ENCODE measurements at places on chromosomes 13 and 19.

- no peak for DNase-seq
These were observed 114.0 kb upstream of the C1QTNF9B start for GRCh38 chr13:24011266-24011665.

DNA sequence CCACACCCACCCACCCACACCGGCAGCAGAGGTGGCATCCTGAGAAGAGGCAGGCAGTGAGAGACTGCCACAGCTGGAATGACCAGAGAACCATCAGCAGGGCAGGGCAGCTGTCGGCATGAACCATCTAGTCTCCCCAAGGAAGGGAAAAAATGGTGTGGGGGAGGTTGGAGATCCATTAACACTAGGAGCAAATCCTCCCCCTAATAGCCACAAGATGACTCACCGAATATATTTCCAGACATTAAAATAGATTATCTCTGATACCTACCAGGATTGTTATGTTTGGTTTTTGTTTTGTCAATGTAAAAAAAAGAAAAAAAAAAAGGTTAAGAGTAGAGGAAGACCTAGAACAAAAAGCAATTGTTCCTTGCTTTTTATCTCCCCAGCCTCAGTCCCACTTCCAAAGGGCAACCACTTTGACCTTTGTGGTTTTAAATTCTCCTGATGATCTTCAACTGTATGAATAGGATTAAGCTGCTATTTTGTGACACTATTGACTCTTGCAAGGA lies 34.2 kb downstream of the THSD1 start:
- no peak for DNase-seq

DNA sequence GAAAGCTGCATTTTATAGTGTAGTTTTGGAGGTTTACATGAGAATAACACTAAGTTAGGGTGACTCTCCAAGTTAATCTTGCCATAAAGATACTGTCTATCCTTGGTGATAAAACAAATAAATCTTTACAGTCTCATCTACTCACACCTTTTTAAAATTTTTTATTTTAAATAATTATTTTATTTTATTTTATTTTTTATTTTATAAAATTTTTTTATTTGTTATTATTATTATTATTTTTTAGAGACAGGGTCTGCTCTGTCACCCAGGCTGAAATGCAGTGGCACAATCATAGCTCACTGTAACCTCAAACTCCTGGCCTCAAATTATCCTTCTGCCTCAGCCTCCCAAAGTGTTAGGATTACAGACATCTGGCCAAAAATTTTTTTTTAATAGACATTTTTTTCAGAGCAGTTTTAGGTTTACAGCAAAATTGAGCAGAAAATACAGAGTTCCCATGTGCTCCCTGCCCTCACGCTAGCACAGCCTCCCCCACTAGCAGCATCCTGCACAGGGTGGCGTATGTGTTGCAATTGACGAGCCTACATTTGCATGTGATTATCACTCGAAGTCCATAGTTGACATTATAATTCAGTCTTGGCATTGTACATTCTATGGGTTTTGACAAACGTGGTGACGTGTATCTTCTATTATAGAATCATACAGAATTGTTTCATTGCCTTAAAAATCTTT lies 41.0 kb downstream of the RASL11A start:
- no peak for DNase-seq

- DNase-seq: no peak
These were observed 20.3 kb downstream of the ACTN4 start for GRCh38 chr19:38667661-38668171.

DNA sequence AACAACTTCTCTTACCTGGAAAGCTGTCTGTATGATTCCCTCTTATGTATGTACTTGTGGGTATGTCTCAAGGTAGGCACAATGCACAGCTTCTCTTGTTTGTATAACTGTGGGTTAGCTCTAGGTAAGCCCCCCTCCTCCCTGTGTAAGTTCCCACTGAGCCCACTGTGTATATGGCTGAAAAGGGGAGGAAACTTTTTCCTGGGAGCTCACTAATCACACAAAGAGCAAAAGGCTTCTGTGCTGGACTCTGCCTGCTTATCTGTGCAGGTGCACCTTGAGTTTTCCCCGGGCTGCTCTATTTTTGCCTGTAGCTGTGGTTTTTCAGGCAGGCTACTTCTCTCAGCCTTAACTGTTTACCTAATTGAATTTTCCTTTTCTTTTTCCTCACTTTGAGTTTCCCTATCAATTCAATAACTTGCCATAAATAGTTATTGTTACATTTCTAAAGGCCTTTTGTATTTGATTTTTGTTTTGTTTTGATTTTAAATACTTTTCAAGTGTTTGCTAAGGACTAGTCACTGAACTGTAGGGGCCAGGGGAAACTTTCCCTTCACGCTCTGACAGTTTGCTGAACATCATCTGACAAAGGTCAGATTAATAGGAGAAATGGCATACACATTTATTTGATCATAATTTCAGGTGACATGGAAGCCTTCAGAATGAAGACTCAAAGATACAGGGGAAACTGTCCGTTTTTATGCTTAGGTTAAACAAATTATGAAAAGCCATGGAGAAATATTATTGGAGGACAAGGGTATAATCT lies 423.5 kb upstream of the ATXN8OS start:
- DNase-seq: no peak

DNA sequence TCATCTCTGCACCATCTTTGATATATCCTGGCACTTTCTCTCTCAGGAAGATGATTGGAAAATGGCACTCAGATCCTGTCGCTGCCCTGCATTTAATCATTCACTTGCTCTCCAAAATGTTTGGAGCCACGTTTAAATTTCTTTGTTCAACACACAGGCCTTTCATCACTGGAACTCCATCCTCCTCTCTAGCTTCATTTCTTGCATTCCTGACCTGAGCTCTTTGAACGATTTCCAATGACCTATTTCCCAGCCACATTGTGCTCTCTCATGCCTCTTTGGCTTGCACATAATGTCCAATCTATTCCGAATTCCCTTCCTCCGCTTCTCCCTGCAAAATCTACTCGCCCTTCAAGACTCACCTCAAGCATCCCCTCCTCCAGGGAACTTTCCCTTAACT lies 287.4 kb upstream of the NBEA start:
- no peak for DNase-seq

DNA sequence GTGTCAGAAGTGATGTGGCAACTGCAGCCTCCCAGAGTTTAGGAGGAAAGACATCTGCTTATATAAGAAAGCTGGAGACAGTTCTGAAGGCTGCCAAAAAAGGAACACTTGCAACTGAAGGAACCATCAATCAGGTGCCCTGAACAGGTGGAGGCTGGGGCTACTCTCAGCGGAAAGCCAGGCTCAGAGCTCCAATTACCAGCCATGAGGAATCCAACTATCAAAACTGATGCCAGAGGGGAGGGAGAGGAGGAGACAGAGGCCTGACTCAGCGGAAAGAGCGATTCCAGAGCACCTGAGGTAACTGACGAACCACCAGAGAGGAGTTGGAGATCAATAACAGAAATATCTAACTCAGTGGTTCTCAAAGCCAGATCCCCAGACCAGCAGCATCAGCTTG lies 24.3 kb downstream of the LEUTX start:
- DNase-seq: no peak

DNA sequence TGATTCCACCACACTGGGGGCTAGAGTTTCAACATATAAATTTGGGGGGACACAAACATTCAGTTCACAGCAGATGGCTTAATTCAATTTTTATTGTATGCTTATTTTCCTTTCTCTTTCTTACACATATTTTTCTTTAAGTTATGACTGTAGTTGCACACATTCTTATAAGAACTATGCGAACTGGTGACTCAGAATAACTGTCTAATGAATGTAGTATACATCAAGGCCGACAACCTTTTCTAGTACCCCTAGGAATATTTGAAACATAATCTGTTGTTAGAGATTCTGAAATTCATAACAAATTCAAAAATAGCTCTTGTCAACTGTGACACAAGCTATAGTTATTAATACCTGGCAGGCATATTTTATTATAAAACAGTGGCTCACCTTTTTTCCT lies 695.6 kb downstream of the PCDH9 start:
- DNase-seq: no peak

DNA sequence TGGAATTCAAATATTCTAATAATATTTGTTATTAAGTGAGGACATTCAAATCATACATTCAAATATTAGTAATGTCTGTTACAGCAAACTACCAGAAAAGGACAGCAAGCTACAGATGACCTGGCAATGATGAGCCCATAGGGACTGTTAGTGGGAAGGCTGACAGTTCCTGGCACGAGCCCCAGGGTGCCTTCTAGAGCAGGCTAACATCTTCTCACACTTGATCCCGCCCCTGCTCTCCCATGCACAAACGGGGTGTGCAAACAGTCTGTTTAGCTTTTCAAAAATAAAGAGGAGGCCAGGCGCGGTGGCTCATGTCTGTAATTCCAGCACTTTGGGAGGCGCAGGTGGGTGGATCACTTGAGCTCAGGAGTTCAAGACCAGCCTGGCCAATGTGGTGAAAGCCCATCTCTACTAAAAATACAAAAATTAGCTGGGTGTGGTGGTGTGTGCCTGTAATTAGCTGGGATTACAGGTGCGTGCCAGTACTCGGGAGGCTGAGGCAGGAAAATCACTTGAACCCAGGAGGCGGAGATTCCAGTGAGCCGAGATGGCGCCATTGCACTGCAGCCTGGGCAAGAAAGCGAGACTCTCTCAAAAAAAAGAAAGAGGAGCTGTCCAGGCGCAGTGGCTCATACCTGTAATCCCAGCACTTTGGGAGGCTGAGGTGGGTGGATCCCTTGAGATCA lies 9.6 kb upstream of the GARRE1 start:
- no peak for DNase-seq

DNA sequence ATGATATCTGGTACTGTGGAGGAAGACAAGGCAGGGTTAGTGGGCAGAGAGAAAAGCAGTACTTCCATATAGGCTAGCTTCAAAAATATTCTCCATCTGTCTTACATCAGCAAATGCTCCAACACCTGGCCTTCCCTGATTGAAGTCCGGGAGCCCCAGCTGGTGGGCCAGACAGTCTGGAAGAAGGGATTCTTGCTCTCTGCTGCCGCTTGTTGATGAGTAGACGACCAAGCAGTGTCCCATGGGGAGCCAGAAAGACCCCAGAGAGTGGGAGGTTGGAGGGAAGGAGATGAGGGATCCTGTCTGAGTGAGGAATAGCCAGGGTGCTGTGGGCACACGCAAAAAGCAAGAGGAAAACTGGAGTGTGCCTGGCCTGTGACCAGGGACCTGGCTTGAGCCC lies 95.1 kb downstream of the ATP8A2 start:
- no peak for DNase-seq

- no peak for DNase-seq
These were observed 126.7 kb downstream of the URI1 start for GRCh38 chr19:30068528-30069395.

- no peak for DNase-seq
These were observed 85.4 kb downstream of the COL4A1 start for GRCh38 chr13:110221406-110222117.

DNA sequence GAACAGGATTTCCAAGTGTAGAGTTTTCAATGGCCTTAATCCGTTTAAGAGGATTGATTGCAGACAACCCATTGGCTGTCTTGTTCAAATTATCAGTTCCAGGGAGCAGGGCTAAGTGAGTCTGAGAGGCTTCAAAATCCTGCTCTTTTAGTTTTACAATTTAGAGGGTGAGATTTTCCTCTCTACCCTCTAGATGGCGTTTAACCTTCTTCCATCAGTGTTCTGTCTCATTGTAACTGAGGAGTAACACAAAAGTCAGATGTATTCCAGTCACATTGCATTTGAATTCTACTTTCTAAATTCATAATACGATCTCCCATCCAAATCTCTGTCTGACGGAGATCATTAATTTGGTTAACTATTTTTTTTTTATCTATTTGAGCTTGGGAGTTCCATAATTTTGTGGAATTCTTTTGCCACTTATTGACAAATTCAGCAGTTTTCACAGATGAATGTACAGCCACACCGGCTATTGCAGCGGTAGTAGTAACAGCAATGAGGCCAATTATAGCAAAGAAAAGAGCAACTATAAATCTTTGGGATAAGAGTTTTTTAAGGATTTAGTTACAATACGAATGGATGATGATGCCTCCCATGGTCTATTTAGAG lies 7.8 kb upstream of the C19orf84 start:
- DNase-seq: no peak

DNA sequence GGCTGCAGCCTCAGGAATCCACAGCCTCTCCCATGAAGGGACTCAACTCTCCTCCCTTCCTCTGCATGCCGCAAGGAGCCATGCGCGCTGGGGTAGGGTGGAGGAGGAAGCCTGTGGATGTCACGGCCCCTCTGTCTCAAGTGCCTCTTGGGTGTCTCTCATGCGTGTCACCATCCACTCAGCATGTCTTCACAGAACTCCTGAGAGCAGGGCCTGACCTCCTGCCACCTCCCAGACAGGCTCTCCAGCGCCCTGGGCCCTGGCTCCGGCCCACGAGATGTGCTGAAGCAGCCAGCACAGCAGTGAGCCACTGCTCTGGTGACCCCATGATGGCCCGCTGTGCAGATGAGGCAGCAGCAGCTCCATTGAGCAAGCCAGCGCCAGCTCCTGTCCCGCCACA lies 25.9 kb upstream of the SPACA7 start:
- DNase-seq: no peak

GRCh38 chr19:7376151-7376852 lies 27.6 kb downstream of the ARHGEF18 start:
- no peak for DNase-seq

DNA sequence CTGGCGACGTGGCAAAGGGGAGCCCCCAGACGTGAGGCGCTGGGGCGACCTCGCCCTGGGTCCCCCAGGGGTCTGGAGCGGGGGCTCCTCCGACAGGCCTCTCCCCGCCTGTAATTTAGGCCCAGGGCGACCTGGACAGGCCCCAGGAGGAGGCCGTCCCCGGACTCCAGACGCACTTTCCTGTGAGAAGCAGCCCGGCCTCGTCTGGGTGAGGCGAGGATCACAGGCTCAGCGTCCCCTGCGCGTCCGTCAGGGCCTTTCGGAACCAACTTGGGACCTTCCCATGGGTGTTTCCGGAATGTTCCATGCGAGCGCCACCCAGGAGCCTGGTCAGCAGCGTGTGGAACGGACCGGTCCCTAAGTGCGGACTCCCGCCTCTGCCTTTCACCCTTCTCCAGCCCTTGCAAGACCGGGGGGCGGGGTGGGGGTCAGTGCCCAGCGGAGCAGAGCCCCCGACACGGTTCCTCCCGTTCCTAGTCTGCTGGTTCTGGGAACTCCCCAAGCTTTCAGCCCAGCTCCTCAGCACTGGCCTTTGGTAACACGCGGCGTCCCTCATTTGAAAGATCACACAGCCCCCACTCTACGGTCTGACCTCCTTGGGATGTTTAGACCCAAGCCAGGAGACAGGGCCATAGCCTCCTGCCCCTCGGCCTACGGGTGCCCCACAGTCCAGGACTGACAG lies 1.1 kb upstream of the GRTP1 start:
- DNase-seq: no peak

GRCh38 chr19:10516671-10517286 lies 468 bp downstream of the S1PR5 start:
- no peak for DNase-seq

- DNase-seq: no peak
These were observed 125.3 kb downstream of the TM9SF2 start for GRCh38 chr13:99626461-99627082.

Data from right hindlimb (tissue), 1 donor.